Ovary (tissue), 10 donors: ENCODE measurements at places on chromosomes 5 and 9. TPM values are rescaled to one million over a fixed set of nuclear protein-coding genes. Genes with fewer than 3 reads are reported as not detected.

- DNase-seq, result no peak
Observed at GRCh38 chr5:132224716-132225115, 2.9 kb downstream of the P4HA2 start.

DNA sequence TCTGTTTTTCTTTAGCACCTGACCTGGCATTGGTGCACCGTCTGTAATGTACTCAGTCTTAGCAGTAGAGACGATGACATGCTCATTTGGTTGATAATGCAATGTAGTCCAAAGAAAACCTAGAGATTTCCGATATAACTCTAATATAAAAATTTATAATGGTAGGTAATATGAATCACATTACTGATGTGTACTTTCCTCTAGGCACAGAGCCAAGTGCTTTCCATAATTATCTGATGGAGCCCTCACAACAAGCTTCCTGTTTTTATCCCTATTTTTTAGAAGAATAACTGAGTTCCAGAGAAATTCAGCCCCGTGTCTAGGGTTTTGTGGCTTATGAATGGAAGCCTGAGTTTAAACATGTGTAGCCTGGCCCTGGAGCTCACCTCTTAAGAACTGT, 53.7 kb downstream of the KDM4C start:
- DNase-seq, result no peak

DNA sequence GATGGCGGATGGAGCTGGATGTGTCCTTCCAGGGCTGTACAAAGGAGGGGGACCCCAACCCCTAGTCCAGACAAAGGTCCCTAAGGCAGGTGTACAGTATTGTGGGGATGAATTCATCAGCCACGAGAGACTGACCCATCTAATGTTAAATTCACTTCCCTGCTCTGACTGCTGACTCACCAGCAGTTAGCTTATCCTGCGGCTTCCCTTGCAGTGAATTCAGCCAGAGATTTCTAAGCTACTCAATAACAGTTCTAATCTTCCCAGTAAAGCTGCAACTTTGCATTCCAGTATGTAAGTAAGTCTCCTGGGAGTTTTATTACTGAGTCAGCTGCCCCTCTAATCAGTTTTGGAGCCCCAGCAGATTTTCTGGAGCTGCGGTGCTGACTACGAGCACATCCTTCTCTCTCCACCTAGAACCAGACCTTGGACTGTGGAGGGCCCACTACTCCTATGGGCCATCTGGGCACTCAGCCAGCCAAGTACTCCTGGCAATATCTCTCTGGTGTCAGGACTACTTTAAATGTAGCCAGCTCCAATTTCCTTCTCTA, 16.1 kb downstream of the B4GALT1 start:
- peak; percentile 88 for DNase-seq

HK3 gene
- total RNA-seq, result 0.61 TPM

FOXI1 gene
- total RNA-seq, result not detected

GRCh38 chr5:108654051-108654450, 93.6 kb upstream of the FER start:
- no peak for DNase-seq

- DNase-seq, result no peak
Observed at GRCh38 chr9:130905902-130906734, 9.5 kb upstream of the QRFP start.

GRCh38 chr5:33232731-33233505, 207.8 kb upstream of the TARS1 start:
- DNase-seq, result no peak

ATP10B gene
- 0.20 TPM for total RNA-seq

GRCh38 chr9:1979741-1980367, 35.3 kb upstream of the SMARCA2 start:
- DNase-seq, result peak; percentile 51

- no peak for DNase-seq
Observed at GRCh38 chr9:87800456-87800855, 74.5 kb downstream of the CTSL start.

LCN15 gene
- not detected for total RNA-seq

ANKRD18A gene
- 2.2 TPM for total RNA-seq

FAM153A gene
- total RNA-seq, result 5.2 TPM

- DNase-seq, result no peak
Observed at GRCh38 chr5:1535646-1536045, 11.9 kb upstream of the LPCAT1 start.

- DNase-seq, result no peak
Observed at GRCh38 chr5:33692980-33693379, 198.8 kb downstream of the ADAMTS12 start.

PRR16 gene
- 1.5 TPM for total RNA-seq

GRCh38 chr9:129751841-129752801, 721 bp downstream of the PTGES start:
- no peak for DNase-seq

- DNase-seq, result no peak
Observed at GRCh38 chr5:74009502-74009901, 383.5 kb downstream of the ARHGEF28 start.

DNA sequence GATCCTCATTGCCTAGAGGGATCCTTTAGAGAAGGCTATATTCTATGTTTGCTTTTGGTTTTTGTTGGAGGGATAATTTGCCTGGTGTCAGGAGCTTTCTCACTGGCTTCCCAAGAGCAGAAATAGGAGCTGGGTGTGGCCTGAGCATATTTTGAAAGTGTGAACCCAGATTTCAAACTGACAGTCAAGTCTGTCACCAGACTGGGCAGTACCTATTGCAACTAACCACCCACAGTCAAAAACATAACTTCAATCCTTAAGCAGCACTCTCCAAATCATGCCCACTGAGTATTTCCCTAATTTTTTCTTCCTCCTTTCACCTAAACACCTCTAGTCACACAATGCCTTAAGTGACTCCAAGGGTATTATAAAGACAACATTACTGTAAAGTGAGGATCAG, 278.4 kb downstream of the EBF1 start:
- no peak for DNase-seq

DNA sequence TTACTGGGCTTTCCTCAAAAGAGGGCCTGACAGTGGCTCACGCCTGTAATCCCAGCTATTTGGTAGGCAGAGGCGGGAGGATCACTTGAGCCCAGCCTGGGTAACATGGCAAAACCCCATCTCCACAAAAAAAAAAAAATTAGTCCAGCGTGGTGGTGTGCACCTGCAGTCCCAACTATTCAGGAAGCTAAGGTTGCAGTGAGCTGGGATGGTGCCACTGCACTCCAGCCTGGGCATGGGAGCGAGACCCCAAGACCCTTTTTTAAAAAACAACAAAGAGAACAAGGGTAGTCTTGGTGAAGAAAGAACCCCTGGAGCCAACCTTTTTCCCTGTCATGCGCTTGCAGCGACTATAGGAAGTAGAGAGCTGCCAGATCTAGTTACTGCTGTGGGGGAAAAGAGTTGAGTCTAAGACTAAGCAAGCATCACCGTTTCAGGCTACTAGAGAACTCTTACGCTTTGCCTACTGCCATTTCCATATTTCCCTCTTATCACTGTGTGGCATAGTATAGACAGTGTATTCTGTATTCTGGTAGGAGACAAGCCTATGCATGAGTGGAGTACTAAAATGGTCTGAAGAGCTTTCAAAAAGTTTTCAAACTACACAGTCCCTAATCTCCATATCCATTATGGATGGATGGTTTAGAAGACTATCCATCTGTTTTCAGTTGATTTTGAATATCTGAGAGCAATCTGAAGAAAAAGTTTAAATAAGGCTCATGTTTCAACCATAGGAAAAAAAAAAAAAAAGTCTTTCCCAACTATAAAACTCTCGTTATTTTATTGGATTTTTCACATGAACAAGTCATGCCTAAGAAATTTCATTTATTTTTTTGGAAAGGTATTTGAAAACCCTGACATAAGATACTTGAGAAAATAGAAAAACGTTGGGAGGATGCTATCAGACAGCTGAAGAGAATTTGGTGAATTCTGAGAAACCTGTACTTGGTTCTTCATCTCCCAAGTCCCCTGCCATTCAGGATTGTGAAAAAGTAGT, 2.6 kb downstream of the C9orf40 start:
- DNase-seq, result no peak

ZMYND19 gene
- total RNA-seq, result 10.3 TPM

SEC24A gene
- 14.7 TPM for total RNA-seq

CXCL14 gene
- total RNA-seq, result 3.0 TPM

- DNase-seq, result no peak
Observed at GRCh38 chr5:125049721-125050702, 303.6 kb upstream of the ZNF608 start.

GRCh38 chr5:126994485-126994884, 35.9 kb downstream of the MARCHF3 start:
- DNase-seq, result no peak

DNA sequence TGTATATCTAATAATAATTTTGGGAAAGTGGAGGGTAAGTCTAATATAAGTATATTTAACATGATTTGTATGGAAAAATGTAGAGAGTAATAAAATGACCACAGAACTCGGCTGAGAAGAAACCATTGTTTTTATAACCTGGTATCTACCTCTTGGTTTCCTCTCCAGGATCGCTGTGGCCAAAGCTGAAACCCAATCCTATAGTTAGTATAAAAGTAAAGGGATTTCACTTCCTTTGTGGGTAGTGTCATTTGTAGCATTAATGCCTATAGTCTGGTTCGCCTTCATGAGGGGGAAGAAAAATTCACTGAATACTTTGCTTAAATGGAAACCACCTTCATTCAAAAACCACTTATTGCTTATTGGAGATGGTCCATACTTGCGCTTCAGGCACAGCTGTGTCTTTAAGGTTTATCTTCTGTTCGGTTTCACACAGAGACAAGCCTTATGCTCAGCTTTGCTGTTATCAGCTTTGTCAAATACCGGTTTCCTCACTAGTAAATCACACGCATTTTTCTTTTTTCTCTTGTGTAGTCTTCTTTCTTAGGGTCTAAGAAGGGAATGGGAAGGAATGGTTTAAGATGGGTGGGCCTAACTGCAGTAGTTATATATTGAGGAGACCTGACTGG, 12.1 kb downstream of the PIK3R1 start:
- DNase-seq, result no peak

DNA sequence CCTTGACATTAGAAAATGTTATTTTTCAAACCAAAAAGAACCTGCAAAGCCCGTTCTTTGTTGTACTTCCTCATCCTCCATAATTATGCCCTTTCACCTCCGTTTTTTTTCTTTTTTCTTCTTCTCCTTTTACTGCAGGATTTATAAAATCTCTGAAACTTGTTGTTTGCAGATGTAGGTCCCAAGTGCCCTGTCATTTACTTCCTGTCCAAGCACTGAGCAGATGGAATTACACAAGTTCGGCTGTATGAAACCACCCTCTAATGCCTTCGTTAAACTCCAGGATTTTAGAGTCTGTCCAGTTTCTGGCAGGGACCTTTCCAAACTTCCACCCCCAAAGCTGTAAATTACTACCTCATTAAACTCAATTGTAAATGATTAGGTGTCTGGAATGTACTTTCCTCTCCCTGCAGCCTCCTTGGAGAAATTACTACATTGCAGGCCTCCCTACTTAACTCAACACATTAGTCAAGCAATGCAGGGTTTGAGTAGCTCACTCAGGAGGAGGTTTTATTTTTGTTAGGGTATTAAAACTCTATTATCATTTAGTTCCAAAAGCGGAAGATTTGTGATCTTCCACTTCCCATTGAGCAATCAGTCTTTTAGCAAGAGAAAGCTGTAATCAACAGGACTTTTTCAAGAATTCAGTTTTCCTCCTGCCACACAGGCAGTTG, 125.6 kb upstream of the LPAR1 start:
- DNase-seq, result no peak

GRCh38 chr9:130779153-130779855, 55.8 kb upstream of the ABL1 start:
- DNase-seq, result no peak

MPDZ gene
- total RNA-seq, result 62.0 TPM

- DNase-seq, result no peak
Observed at GRCh38 chr5:96794757-96795156, 13.0 kb downstream of the ERAP1 start.

DNA sequence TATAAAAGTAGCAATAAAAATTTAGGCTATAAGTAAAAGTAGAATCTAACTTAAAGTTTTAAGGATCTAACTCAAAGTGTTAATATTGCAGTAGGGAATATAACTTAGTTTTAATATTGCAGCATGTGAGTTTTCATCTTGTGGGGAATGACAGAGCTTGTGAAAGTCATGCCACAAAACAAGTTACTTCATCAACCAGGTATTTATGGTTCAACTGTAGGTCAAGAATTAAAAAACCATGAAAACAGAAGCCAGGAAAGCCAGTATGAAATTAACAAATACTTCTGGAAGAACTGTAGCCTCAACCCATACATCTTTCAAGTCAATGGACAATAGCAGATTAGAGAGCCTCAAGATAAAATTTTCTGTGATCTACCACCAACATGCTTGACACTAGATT, 19.0 kb downstream of the HMGCS1 start:
- no peak for DNase-seq

GMCL2 gene
- not detected for total RNA-seq

- DNase-seq, result no peak
Observed at GRCh38 chr5:14101922-14102321, 41.2 kb upstream of the TRIO start.
